Dermis microvascular lymphatic vessel endothelial cell (primary cell): ENCODE measurements at places on chromosomes 3 and 15.

DNA sequence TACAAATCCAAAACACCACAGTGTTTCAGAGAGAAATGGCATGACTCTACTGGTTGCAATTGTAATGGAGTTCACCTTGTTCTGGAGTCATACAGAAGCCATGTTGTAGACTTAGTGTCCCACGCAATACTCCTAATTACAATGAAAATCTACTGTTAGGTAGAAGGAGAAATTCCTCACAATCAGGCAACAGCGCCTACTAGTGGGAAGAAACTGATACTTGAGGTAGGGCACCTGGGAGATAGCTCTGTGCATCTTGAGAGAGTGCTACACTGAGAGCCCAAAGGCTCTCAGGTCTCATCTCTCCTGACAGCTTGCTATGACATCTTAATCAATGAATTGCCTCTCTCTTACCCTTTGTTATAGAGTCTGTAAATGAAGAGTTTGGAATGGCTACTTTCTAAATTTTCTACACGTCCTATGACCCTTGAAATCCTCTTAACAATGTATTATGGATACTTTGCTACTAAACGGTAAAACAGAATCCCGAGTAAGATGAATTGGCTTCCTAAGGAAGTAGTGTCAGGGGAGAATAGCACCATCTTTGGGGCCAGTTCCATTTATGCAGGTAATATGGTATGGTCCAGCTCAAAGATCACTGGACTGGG, 422.7 kb upstream of the TPRG1 start:
- DNase-seq = no peak

DNA sequence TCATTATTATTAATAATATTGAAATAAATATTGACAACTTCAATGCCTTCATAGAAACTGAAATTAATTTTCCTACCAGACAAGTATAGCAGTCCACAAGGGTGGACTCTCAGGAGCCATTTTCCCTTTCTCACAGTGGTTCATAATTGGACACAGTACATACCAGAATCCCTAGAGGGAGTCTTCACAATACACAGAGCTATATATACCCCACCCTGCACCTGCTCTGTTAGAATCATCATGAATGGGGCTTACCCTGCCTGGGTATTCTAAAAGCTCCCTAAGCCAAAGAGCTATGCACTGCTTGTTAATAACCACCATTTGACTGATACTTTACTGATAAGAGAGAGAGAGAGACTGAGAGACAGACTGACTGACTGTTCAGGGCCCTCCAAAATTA, 134.9 kb downstream of the FEZF2 start:
- no peak for DNase-seq

GRCh38 chr15:76197703-76198455, 113.4 kb downstream of the ETFA start:
- no peak for DNase-seq

DNA sequence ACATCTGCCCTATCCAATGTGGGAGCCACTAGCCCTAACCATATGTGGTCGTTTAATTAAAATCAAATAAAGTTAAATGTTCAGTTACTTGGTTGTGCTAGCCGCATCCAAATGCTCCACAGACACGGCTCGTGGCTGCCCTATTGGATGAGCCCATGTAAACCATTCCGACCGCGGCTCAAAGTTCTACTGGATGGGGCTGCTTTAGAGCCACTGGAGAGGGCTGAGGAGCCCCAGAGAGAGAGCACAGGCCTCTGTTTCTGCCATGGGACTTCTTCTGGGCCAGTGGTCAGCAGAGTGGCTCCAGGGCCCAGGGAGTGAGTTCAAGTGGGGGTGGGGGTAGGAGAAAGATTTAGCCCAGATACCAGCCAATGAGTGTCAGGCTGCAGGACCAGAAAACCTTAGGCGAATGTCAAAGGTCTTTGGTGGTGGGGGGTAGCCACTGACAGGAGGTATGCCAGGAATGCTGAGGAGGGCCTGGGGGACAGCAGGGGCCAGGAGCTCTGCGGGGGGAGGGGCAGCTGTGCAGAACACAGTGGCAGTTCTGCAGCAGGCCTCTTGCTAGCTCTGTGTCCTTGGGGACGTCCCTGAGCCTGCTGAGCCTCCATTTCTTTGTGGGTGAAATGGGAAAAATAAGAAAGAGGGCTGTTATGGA, 30.1 kb downstream of the SPSB4 start:
- DNase-seq = no peak

DNA sequence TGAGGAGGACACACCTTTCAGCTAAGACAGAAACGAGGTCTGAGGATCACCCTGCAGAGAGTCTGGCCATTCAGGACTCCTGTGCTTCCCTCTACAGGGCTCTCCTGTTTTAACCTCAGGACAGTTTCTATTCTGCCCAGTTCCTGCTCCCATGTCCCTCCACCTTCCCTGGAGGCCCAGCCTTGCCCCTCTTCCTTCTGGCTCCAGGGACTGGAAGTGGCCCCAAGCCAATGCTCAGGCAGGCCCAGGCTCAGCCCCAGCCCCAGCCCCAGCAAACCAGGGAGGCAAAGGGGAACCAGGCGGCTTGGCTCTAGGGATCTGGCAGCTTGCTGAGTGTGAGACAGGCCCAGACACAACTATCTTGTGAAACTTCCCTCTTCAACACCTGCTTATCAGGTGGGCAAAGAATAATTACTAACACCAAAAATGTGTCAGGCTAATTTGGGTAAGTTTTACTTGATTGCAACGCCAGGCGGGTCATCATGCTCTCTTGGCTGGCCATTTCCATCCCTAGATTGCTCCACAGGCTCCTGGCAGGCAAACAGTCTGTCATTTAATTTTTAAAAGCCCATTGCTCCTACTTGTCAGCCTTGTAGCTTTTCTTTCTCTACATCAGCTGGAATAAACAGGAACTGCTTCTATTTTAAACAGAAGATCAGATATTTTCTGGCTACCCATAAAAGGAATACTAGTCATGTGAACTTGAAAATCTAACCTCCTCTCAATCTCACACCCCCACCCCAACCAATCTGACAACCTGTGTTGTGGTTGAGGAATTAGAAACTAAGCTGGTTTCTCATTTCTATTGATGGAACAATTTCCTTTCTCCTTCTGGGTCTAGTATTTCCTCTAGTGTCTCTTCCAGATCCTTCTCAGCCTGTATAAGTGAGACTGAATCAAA, 33.5 kb downstream of the UPK1B start:
- no peak for DNase-seq

- no peak for DNase-seq
Measured at GRCh38 chr3:147662705-147663104, 253.5 kb downstream of the ZIC1 start.

DNA sequence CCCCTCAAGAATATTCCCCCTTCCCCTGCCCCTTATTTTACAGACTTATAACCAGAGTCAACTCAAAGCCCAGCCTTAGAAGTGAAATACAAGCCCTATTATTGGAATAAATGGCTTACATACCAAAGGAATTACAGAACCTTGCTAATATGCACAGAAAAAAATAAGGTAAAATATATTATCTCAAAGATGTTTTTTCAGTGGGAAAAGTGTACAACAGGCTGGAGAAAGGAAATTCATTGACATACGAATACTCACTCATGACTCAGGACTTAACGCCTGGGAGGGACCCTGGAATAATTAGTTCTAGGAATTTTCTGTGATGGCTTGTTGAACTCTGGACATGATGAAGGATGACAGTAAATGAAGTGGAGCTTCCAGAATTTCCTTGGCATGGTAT, 27.0 kb downstream of the ARL14 start:
- DNase-seq = no peak

- no peak for DNase-seq
Measured at GRCh38 chr3:61877359-61878138, 316.2 kb downstream of the PTPRG start.

DNA sequence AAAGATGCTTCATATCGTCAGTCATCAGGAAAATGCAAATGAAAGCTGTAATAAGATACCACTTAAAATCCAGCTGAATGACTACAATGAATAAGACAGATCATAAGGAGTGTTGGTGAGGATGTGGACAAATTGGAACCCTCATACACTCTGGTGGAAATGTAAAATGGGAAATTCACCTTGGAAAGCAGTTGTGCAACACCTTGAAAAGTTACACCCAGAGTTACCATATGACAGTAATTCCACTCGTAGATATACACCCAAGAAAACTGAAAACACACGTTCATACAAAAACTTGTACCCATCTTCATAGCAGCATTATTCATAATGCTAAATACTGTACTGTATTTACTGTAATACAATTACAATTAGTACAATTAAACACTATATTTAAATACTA, 2.3 kb downstream of the TTC23 start:
- DNase-seq = no peak
